ENCODE measurements at places on chromosomes 12 and 14. TPM values are rescaled to one million over a fixed set of nuclear protein-coding genes. Genes with fewer than 3 reads are reported as not detected.

DNA sequence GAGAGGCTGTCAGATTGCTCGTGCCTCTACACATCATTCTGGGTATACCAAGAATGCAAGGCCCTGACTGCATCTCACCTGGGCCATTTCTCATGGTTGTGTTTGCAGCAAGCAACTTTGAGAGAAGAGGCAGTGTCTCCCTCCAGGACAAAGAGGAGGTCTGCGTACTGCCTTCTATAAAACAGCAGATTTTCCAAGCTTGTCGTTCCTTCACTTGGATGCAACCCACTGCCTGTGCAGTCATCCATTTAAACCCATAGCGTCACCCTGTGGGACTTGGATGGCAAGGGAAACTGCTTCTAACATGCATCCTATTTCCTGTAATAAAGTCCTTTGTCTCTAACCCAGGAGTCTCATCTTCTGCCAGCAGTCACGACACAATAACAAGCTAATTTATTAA, 1.3 kb downstream of the POMT2 start:
- no peak for DNase-seq

DNA sequence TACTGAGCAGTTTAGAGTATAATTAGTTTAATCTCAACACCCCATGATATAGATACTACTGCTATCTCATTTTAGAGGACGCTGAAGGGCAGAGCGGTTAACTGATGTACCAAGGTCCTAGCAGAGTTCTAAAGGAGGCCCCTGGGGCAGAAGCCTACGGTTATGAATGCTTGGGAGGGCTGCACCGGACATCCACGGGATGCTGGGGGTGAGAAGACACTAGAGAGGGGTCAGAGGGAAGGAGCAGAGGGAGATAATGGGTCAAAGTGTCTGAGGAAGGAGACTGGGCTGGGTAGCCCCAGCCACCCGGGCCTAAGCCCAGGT, 1.6 kb upstream of the ACTR6 start:
- DNase-seq: no peak

GRCh38 chr14:55019968-55020554, 6.8 kb downstream of the WDHD1 start:
- DNase-seq: no peak

GRCh38 chr12:119780786-119781434, 96.2 kb downstream of the CIT start:
- peak; percentile 44 for DNase-seq

DNA sequence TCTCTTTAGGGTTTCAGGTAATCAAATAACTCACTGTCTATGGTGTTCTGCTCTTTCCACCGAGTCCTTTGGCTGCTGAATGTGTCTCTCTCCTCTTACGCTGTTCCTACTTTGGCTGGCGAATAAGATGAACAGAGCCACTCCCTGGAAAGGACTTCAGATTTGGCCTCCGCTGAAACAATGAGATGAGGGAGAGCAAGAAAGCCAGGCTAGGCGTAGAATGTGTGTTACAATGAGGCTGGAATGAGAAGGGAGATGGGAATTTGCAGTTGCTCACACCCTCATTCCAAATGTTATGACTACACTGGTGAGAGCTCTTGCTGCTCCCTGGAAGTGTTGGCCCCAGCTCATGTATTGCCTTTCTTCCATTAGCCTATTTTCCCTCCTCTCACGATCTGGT, at the start of gene MFAP5:
Gene MFAP5 (minus strand): TSS at position 234 of the 400 bp plus-strand sequence. CDS start 722 bp downstream, outside the sequence.
- DNase-seq: no peak

DNA sequence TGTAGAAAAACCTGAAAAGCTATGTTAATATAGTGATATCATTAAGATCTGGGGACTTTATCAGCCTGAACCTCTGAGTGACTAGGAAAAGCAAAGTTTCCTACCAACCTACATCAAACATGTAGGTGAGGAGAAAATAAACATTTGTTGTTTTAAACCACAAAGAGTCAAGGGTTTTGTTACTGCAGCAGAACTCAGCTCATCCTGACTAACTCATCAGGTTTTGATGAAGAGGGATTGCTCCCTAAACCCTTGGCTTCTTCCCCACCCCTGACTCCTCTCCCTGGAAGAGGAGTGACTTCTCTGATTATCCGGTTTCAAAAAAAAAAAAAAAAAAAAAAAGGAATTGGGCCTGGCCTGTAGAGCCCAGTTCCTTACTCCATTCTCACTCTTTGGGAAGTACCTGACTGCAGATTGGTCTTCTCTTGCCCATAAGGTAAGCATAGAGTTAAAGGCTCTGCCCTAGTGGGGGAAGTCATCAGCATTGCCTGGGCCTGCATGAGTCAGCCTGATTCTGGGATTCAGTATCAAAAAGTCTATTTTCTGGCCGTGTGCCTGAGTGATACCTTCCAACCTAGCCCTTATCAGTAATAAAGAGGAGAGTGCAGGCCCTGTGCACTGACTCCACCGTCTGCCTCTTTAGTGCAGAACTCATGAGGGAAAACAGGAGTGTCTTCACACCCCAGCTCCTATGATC, 16.9 kb downstream of the BDKRB1 start:
- DNase-seq: no peak

Gene CELA1
- not detected for total RNA-seq

DNA sequence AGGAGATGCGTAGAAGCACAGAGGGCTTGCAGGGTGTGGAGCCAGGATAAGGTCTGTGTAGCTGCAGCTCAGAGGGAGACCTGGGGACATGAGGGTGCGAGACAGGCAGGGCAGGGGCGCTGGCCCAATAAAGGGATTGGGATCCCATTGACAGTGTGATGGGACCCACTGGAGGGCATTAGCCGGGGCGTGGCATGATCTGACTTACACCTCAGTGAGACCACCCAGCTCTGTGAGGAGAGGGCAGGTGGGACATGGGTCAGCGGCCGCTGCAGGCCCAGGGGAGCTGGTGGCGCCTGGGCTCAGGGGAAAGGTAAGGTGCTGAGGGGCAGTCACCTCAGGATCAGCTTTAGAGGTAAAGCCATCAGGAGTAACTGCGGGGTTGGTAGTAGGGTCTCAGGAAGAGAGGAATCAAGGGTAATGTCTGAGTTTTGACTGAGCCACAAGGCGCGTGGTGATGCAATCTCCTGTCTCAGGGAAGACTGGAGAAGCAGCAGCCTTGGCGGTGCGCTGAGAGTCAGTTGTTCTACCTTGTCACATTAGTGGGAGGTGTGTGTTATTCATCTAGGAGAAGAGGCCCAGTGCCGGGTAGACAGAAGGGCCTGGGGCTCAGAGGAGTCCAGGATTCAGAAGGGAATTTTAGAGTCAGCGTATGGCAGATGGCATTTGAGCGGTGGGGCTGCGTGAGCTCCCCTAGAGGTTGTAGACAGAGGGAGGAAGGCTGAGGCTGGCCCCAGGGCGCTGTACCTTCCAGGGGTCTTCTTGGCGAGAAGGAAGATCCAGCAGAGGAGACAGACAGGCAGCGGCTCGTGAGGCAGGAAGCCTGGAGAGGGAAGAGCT, 30.8 kb upstream of the BDKRB2 start:
- no peak for DNase-seq

Gene PCBP2
- total RNA-seq: 1,170 TPM

DNA sequence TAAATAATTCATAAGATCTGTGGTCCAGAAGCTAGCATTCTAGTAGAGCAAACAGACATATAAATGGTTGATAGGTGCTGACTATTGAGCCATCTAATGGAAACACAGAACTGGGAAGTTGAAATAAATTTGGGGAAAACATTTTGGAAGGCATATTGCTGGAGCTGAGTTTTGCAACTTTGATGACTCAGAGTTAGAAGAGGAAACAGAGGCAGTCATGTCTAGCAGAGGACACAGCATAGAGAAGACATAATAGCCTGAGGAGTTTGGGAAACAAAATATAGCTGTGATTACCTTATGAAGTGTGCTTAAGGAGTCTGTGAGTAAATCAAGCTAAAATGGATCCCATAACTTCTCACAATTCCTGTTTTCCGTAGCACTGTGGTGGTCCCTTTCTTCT, 86.9 kb upstream of the FLRT2 start:
- no peak for DNase-seq

- DNase-seq: no peak
Observed at GRCh38 chr14:22151121-22151520, 437.9 kb downstream of the DAD1 start.

DNA sequence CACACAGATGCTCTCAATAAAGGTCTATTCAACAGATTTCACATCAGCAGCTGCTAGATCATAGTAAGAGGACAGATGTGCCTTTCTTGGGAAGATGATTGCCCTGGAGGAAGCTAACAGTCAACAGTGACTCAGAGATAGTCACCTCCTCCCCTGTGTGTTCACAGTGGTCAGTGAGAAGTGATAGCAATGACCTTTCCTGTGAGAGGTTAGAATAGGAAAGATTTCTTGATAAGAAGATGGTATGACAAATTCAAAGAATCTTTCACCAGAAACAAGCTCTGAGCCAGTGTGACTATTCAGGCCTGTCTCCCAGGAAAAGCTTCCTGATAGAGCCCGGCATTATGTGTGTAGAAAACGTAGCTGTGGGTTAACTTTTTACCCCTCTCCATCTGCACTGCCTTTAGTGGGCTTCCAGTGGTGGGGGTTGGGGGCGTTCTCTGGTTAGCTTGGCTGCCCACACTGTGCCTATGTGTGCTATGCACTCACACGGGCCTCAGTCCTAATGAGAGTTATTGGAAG, 66.4 kb upstream of the ARHGAP5 start:
- no peak for DNase-seq

Gene SETD1B
- 35.0 TPM for total RNA-seq

Gene NCKAP5L
- 64.3 TPM for total RNA-seq

- DNase-seq: no peak
Observed at GRCh38 chr14:57391517-57392195, 1.3 kb downstream of the NAA30 start.

GRCh38 chr12:10065241-10065640, 33.5 kb downstream of the CLEC1A start:
- no peak for DNase-seq

Gene PPP2R5C
- 116 TPM for total RNA-seq

Gene BCL2L14
- total RNA-seq: not detected

DNA sequence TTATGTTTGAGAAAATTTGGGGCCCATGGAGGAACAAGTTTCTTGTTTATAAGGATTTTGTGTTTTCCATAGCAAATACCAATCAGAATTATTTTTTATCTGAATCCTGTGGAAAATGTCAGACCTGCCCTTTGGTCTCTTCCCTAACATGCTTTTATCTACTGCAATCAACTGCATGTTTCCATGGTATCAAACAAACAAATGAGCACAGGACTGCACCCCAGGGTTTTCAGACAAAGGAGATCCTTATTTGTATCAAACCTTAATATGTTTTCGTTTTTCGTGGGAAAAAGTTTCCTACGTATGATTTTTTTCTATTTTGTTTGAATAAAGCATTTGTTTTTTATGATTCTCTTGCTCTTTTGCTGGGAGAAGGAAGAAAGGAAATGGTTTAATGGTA, 91.1 kb downstream of the GPR135 start:
- DNase-seq: no peak

DNA sequence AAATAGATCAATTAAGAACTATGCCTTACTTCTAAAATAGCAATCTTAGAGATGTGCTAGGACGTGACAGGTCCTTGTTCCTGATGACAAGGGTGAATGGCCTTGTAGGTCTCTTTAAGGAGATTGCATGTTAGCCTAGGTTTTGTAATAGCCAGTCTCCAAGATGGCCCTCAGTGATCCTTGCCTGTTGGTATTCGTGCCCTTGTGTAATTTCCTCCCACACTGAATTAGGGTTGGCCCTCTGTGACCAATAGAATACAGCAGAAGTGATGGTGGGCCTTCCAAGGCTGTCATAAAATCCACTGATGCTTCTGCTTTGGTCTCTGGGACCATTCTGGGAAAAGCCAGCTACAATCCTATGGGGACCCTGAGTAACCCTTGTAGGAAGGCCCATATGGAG, 38.2 kb upstream of the SNX6 start:
- no peak for DNase-seq

DNA sequence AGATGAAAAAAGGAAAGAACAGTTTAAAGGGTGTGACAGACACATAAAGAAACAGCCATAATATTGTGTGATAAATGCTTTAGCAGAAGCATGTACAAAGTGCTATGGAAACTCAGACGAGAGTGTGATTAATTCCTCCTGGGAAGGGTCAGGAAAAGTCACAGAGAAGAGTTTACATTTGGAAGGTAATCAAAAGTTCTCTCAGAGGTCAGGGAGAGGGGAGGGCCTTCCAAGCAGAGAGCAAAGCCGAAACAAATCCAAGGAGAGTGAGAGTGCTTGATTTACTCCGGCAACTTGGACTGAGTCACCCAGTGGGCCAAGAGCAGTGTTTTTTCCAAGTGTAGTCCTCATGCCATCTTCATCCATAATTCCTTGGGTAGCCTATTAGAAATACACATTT, 108.3 kb downstream of the IGF1 start:
- DNase-seq: no peak

DNA sequence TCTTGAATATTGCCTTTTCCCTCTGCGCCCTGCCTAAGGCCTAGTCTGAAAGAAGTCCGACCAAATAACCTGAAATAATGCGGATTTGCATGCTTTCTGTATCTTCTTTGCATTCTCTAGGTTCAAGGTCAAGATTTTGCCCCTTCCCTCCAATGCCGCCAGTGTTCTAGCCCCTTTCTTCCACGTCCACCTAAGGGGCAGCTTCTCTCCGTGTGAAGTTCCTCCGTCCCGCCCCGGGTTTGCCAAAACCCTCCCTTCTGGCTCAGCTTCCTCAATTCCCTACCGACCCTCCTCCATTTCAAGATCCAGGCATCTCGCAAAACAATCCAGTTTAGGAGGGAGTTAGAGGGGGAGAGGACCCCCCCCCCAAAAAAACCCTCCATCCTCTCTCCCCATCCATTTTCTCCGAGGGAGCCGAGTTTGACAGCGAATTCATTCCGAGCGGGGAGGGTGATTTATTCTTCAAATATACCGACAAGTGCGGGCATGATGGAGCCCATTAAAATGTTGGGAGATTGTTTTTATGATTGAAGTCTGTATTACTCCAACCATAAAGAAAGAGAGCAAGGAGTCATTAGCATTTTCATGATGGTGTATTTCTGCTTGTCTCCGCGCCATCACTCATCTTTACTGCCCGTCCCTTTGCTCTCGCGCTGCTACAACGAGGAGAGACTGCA, 20.9 kb upstream of the ATP5MC2 start:
- DNase-seq: no peak

- no peak for DNase-seq
Observed at GRCh38 chr14:91009501-91010152, 50.8 kb downstream of the RPS6KA5 start.

- DNase-seq: no peak
Observed at GRCh38 chr14:24463017-24463883, 20.7 kb upstream of the SDR39U1 start.

Gene STAB2
- total RNA-seq: not detected

DNA sequence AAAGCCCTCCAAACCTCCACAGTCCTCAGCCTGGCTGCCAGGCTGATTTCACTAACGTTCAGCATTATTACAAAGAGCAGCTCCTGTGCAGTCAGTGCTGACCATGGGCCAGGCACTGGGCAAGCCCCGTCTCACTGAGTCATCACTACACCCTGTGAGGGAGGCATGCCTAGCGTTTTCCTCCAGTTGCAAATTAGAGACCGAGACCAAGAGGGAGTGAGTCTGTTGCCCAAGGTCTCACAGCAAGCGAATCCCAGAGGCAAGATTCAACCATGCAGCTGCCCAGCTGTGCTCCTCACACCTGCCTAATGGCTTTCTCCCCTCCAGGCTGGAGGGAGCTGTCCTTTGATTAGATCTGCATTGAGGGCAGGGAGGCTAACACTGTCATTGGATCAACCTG, 229.3 kb upstream of the LHX5 start:
- no peak for DNase-seq
